ENCODE measurements at places on chromosomes 5 and 9.

GRCh38 chr5:147084702-147085101, 150.1 kb upstream of the STK32A start:
- no peak for DNase-seq

- no peak for DNase-seq
These were observed 55.3 kb upstream of the ALDH1A1 start for GRCh38 chr9:73007966-73008672.

GRCh38 chr9:126411225-126411947, 84.8 kb downstream of the MVB12B start:
- no peak for DNase-seq

- no peak for DNase-seq
These were observed 36.3 kb downstream of the SPATA31D1 start for GRCh38 chr9:82024908-82025307.

DNA sequence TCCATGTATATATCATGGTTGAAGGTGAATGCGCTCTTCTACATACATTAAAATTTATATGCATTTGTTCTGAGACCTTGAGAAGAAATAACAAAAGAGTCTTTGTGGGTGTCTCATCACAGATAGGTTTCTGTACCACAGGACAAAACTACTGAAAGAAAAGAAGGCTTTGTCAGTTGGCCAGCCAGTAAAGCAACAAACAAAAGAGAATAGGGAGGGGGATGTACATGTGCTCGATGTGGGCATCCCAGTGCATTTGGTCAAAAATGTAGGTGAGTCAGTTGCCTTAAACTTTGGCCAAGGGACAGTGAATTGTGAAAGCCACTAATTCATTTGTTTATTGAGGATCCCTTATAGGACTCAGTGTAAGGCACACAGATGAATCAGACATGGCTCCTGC, 13.3 kb downstream of the RBM18 start:
- no peak for DNase-seq

GRCh38 chr9:107751567-107752210, 262.1 kb upstream of the KLF4 start:
- DNase-seq = no peak

GRCh38 chr9:94648185-94648584, 8.9 kb upstream of the FBP1 start:
- DNase-seq = no peak

DNA sequence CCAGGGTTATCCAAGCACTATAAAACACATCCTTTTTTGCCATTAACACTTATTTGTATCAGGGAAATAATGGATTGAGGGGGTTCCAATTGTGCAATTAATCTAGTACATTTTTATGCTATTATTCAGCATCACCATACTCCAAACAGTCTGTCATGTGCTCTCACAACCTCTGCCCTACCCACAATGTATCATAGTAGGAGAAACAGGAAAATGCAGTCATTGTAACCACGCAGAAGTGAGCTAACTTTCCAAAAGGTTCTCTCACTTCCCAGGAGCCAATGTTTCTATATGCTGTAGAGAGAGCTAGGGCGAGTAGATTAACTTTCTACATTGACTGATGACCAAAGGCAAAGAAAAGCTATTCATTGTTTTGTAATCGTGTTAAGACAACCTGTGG, 29.8 kb downstream of the DAB2 start:
- DNase-seq = no peak

- no peak for DNase-seq
These were observed 7.4 kb upstream of the IFNA1 start for GRCh38 chr9:21432672-21433425.

- no peak for DNase-seq
These were observed 28.7 kb downstream of the TPD52L3 start for GRCh38 chr9:6356904-6357303.

GRCh38 chr9:7982907-7983306, 183.3 kb upstream of the DMAC1 start:
- DNase-seq = no peak

GRCh38 chr9:33287087-33287490, 3.2 kb upstream of the NFX1 start:
- peak; percentile 56 for DNase-seq

DNA sequence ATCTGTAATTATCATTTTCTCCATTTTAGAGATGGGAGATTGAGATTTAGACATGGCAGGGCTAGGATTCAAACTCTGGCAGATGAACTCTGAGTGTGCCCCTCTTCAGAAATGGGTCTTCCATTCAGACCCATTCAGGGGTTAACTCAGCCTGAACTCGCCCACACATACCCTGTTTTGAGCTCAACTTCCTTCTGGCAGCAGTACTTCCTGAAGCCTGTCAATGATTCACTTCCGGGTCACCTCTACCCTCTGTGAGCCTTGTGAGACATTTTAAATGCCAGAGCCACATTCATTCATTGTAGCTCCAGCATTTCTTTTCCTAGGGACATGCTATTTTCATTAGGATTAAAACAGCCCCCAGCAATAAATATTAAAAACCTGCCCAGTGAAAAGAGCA, 209.3 kb upstream of the SLC24A2 start:
- peak; percentile 29 for DNase-seq

GRCh38 chr5:93208141-93208751, 372.8 kb downstream of the NR2F1-AS1 start:
- DNase-seq = no peak

- DNase-seq = no peak
These were observed 122.9 kb upstream of the TAF11L2 start for GRCh38 chr5:17374973-17375742.

DNA sequence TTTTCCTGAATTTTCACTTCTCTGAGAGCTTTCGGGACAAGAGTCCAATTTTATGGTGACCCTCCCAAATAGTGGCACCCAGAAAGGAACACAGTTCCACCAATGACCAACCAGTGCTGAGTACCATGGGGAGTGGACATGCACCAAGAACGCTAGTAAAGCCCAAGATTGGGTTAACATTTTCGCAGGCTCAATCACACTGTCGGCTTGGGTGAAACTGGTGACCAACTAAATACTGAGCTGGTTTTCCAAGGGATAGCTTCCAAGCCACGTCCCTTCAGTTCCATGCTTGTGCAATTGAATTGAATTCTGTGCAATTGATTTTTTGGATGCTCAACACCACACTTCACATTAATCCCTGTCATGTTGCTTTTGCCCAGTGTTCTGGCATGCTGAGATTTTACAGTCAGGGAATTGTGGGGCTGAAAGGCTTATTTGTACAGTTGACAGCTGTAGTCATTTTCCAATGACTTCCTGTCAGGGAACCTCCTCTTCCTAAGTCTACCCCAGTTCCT, 37.6 kb upstream of the TRMT10B start:
- DNase-seq = no peak

DNA sequence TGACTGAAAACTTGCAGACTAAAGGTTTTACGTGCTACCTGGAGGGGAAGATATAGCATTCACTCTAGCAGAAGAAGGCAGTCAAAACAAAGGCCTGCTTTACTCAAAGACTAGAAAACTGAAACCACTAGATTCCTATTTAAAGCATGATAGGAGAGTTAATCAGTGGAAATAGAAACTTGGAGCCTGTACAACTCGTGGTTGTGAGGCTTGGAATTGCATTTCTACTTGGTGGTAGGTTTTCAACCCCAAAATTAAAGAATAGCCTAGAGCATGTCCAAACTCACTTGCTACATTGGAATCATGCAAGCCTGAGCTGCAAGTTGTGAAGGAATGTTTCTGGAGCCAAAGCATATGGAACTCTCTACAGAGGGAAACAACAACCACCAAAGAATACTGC, 1526.4 kb upstream of the NUDT12 start:
- DNase-seq = no peak

DNA sequence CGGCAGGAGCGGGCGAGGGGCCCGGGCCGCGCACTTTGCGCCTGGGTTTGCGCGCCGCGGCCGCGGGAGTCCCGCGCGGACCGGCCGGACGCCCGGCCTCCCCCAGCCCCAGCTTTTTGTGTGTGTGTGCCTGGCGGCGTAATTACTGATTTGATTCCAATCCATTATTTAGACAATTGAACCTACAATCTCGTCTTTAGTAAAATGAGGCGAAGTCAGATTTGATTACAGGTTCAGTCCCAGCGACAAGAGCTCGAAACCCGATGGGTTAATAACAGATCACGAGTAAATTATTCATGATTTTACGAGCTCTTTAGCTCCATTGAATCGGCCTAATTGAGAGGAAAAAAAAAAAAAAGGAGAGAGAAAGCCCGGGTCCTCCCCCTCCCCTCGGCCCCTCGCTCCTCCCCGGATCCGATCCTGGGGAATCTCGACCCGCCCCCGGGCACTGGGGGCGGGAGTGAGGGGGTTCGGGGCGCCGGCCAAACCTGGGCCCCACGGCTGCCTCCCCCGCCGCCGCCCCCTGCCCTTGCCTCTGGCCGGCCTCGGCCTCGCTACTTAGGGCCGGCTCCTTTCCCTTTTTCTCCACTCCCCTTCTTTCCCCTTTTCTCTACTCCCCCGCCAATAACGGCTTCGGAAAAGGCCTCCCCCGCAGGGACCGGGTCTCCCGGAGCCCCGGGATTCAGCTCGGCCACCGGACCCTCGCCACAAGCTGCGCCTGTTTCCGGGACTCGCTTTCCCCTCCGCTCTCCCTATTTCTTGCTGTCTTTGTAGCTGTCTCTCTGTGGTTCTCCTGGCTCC, 6.6 kb downstream of the LHX2 start:
- DNase-seq = no peak

GRCh38 chr9:61665330-61665751, 475.5 kb downstream of the SPATA31A7 start:
- DNase-seq = no peak

DNA sequence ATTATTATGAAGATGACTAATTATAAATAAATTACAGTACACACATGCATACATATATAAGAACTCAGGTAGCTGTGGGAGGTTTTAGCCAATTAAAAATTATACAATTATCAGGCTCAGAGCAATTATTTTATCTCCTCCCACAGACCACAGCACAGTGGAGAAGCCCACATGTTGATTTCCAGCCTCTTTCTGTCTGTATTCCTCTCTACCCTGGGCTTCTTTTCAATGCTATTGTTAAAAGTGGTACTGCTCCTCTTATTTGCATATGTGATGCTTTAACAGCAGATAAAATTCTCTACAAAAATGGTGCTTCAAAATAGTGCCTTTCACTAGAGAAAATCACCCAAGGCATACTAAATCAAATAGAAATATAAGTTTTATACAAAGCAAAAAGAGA, 218.7 kb downstream of the NFIB start:
- no peak for DNase-seq

- no peak for DNase-seq
These were observed 49.6 kb downstream of the EPB41L4B start for GRCh38 chr9:109270971-109271925.

DNA sequence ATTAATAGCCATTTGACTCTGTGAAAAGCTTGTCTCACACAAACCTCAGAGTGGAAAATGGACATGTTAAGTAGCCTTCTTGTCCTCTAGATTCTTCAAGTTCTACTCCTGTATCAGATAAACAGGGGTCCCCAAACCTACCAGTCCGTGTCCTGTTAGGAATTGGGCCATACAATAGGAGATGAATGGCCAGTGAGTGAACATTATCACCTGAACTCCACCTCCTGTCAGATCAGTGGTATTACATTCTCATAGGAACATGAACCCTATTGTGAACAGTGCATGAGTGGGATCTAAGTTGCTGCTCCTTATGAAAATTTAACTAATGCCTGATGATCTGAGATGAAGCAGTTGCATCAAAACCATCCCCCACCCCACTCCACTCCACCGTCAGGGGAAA, 136.3 kb downstream of the TMEM232 start:
- DNase-seq = no peak
